ENCODE measurements at places on chromosomes 16 and 17. TPM values are rescaled to one million over a fixed set of nuclear protein-coding genes. Genes with fewer than 3 reads are reported as not detected.

GRCh38 chr17:10518271-10519037 lies at the start of gene MYH1:
Gene MYH1, minus strand, starts transcription at chr17:10518542. Its CDS starts 1,900 bp downstream, at chr17:10516642.
- H3K27me3 ChIP-seq: no peaks in the 10 kb centered on the region
- H3K4me3 ChIP-seq: no peak within 1 kb of the TSS
- no peak within 1 kb of the TSS for H3K27ac ChIP-seq
- no peak for DNase-seq
- no peaks in the 10 kb centered on the region for H3K4me1 ChIP-seq

DNA sequence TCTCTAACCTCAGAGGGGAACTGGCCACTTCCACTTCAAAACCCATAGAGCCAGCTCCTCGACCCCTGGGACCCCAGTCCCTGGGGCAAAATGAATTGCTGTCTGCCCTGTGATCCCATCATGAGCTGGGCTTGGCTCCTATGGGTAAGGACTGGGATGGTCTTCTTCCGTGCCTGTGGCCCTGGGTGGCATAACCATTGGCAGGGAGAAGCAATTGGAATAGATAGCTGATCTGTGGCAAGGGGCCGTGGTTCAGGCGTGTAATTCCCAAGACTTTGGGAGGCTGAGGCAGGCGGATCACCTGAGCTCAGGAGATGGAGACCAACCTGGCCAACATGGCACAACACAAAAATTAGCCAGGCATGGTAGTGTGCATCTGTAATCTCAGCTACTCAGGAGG lies 4.3 kb downstream of the SULT1A2 start:
- no peaks in the 10 kb centered on the region for H3K27me3 ChIP-seq
- no peak for DNase-seq
- no peak overlapping the region for H3K27ac ChIP-seq
- H3K4me3 ChIP-seq: no peak overlapping the region
- peaks cover 11% of the 10 kb centered on the region for H3K36me3 ChIP-seq

Gene CDRT15L2
- total RNA-seq: not detected

- DNase-seq: no peak
- peaks cover 5% of the 10 kb centered on the region for H3K4me1 ChIP-seq
- no peaks in the 10 kb centered on the region for H3K27me3 ChIP-seq
Measured at GRCh38 chr17:44487170-44487569, 16.0 kb downstream of the GPATCH8 start.

Gene PRR35
- total RNA-seq: not detected

Gene GPR179
- under 0.01 TPM for total RNA-seq

Gene LHX1
- not detected for total RNA-seq

DNA sequence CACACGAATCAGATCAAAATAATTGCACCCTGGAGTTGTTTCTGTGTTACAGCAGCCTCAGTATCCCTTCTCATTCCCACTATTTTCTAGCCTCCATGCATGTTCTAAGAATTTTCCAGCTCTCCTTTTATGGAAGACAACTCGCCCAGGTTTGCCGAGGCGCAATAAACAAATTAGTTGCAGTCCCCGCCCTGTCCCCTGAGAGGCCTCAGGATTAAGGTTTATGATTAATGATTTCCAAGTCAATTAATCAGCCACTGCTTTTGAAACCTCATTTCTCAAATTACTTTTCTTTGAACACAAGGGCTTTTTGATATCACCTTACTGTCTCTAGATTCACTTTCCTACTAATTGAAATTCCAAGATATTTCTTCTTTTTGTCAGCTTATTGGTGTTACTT lies 138.3 kb upstream of the HSBP1 start:
- no peak overlapping the region for H3K4me3 ChIP-seq
- H3K36me3 ChIP-seq: no peaks in the 10 kb centered on the region
- no peaks in the 10 kb centered on the region for H3K27me3 ChIP-seq
- no peak for DNase-seq
- H3K27ac ChIP-seq: no peak overlapping the region

Gene KRTAP2-2
- not detected for total RNA-seq

Gene CCL7
- total RNA-seq: not detected

Gene ARMC7
- total RNA-seq: 7.9 TPM

Gene KRT25
- not detected for total RNA-seq

DNA sequence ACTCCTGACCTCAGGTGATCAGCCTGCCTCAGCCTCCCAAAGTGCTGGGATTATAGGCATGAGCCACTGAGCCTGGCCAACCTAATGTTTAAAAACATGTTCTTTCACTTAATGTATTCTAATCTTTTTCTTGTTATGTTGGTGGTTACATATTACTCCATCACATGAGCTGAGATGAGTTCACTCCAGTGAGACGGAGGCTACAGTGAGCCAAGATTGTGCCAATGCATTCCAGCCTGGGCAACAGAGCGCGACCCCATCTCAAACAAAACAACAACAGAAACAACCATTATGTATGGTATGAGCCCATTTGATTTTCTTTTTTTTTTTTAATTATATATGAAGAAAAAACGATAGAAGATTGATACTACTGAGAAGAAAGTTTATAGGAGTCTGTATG lies 39.6 kb downstream of the SLC39A11 start:
- H3K36me3 ChIP-seq: no peaks in the 10 kb centered on the region
- H3K27me3 ChIP-seq: no peaks in the 10 kb centered on the region
- no peak overlapping the region for H3K27ac ChIP-seq
- no peak overlapping the region for H3K4me3 ChIP-seq

Gene PRDM7
- not detected for total RNA-seq
